Stimulated activated CD4-positive, alpha-beta T cell treated with anti-CD3 and anti-CD28 coated beads, TNF-alpha, amount 100 ng/mL, for 1 hour (primary cell): ENCODE measurements at places on chromosomes 7 and 10.

DNA sequence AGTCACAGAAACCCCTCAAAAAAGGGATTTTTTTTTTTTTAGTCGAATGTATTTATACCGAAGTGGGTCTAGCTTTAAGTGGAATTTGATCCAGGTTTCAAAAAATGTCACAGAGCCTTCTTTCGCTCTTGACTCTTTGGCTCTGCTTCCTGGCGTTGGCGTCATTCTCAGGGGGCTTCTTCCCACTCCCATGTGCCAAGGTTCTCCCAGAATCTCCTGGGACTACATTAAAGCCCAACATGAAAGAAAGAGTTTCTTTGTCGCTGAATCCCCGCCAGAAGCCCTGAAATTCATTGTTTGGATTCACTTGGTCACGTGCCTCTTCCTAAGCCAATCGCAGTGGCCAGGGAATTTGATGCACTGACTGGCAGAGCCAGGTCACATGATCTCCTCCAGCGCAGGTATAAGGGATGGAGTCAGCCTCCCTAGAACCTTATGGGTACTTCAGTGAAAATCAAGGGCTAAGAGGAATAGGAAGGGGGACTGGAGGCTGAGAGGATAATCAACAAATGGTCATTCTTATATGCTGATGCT lies 101.2 kb downstream of the RPS24 start:
- no peak for DNase-seq

DNA sequence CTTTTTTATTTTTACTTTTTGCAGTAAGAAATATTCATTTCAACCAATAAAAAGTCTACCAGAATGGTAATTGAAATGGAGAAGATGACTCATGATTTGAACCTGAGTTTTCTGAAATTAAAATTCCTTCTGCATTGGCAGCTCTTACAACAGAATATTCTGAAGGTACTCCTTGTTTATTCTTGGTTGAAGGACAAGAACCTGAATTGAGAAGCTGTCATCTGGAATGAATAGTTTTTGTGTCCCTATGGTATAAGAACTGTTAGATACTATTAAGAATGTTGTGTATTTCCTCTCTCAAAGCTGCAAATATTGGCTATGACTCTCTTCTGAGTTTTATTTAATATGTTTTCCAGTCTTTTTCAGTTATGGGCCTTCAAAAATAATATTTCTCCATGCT lies 56.1 kb downstream of the CDK1 start:
- DNase-seq, result no peak

DNA sequence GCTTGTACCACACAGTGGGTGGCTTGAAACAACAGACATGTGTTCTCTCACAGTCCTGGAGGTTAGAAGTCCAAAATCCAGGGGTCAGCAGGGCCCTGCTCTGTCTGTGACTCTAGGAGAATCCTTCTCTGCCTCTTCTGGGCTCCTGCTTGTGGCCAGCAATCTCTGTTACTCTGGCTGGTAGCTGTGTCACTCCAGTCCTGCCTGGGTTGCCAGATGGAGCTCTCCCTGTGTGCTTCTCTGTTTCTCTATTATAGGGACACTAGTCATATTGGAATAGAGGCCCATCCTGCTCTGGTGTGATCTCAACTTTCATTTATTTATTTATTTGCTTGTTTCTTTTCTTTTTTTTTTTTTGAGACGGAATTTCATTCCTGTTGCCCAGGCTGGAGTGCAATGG lies 276.6 kb upstream of the GALNT17 start:
- no peak for DNase-seq

DNA sequence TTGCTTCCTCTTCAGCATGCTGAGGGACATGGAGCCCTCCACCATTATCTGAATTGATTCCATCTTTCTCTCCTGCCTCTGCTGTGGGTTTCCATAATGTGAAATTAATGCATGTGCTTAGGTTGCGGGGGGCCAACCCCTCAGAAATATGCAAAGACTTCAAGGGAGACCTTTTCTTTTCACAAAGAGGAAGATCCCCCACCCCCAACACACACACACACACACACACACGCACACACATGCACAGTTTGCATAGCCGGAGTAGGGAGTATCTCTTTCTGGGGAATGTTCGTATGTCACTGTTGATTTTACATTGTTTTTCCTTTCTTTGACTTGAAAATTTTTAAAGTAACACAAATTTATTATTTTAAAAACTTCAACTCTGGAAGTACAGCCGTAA lies 193.5 kb downstream of the MGMT start:
- DNase-seq, result no peak

- DNase-seq, result no peak
Observed at GRCh38 chr10:130484468-130485180, 348.4 kb downstream of the GLRX3 start.

GRCh38 chr10:33160151-33160550 lies 174.3 kb downstream of the NRP1 start:
- DNase-seq, result no peak

- DNase-seq, result no peak
Observed at GRCh38 chr10:25820472-25820871, 113.6 kb upstream of the MYO3A start.

DNA sequence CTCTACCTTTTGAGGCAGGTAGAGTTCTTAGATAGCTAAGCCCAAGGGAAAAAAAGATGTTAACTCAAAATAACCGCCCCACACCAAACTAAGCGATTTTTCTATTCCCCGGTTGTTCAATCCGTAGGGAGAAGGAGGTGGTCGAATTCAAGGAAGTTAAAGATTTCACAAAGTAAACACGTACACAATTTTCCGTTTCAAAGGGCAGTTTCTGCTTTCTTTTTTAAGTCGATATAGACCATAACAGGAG lies 842 bp downstream of the KBTBD2 start:
- no peak for DNase-seq

DNA sequence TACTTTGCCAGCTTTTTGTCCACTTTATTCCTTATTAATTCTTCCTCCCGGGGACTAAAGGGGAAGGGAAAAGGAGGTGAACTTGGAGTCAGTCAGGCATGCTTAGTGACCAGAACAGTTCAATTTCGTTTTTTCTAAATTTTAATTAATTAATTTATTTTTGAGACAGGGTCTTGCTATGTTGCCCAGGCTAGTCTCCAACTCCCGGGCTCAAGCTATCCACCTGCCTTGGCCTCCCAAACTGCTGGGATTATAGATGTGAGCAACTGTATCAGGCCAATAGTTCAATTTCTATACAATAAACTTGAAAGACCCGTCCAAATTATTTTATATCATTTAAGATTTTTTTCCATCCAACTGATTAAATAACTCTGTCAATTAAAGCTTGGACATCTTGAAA lies 1.3 kb upstream of the SLF2 start:
- no peak for DNase-seq

GRCh38 chr10:97200616-97201015 lies 14.9 kb upstream of the SLIT1 start:
- DNase-seq, result no peak

DNA sequence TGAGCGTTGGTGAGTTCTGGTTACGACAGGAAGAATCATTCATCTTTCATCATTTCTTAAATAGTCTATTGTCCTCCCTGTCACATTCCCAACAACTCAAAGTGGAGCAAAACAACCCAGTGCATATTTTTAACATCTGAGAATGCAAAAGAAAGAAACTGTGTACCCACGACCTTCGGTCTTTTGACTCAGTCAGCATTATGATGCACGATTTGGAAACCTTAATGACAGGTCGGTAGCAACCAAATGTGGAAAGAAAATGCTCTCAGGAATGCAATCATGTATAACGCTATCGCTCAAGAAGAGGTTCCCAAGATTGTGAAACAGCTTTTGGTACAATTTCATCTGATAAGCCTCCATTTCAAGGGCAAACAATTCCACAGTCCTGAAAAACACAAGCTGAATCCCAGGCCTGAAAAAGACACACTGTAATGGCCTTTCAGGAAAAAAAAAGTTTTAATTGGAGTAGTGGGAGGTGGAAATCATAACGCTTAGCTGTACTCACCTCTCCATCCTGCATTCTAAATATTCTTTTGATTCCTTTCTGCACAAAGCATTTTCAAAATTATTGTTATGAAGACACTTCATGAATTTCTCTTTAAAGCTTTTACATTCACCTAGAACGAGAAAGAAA lies 2.6 kb downstream of the COX19 start:
- no peak for DNase-seq

- no peak for DNase-seq
Observed at GRCh38 chr10:34705563-34705962, 109.5 kb downstream of the PARD3 start.

DNA sequence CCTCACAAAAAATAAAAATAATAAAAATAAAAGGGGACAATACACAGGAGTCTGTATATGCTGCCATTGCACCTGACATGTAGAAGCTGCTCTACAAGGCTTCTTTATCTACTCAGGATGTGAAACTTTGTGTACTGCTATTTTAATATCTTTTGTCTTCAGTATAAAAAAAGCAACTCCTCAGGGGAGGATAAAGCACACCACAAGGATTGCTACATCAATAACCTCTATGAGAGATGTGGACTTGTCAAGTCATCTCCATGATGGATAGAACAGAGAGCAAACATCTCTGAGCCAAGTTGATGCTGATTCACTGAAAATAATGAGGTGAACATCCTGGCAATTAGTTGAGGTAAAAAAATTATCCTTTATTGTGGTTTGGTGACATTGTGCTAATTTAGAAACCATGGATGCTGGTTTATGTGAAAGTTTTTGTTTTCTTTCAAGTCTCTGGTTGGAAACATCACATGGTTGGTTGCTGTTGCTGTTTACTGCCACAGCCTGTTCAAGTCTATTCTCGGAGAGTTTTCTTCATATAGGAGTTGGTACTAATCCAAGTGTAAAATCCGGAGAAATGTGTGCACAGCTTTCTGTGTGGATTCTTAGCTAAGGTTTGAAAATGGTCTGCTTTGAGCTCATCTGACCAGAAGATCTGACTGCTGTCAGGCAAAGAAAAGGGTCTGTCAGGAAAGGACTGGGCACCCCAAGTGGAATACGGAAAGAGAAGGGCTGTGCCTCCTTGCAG lies 1.5 kb upstream of the HECW1 start:
- DNase-seq, result no peak

DNA sequence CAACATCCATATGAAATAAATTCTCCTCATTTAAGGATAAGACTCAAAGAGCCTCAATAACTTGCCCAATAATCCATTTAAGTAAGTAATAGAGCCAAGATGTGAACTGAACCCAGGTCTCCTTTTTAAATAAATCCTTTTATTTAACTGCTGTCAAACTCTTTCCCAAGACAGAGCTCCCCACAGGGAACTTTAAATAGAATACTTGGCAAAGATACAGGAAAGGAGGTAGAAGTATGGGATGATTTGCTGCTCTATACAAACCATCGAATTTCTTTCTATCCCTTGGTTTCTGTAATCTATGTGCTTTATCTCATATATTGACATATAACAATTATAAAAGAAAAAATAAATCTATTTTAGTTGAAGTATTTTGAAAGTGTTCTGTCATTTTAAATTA lies 295.9 kb downstream of the CSTF2T start:
- no peak for DNase-seq

GRCh38 chr10:24418532-24418931 lies 209.6 kb downstream of the KIAA1217 start:
- no peak for DNase-seq

DNA sequence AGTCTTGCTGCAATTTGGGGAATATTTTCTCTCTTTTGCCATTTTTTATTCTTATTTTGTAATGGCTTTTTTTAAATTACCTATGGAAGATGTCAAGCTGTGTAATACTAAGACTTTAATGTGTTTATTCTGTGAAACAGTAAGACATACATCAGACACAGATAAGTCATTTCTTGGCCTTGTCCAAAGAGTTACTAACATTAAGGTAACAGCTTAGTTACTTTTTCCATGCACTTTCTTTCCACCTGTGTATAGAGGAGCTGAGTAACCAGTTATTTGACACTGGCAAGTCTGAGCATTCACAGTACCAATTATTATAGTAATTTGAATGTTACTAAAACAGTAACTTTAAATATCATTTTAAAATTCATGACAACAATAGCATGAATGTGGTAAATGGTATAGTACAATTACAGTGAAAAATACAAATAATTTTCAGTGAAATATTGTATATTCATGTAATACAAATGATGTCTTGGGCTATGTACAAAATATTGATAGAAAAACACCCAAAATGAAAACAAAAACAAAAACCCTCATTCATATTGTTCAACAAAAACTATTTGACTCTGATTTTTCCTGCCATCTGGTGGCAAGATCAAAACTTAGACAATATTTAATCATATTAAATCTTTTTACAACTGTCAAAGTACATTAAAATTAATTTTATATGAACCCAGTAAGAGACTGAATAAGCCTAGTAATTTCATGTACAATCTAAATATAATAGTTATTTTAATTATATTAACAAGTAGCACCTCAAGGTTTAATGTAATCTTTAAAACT lies 259.8 kb upstream of the SEMA3A start:
- no peak for DNase-seq
